ENCODE measurements at places on chromosomes 12 and 14.

DNA sequence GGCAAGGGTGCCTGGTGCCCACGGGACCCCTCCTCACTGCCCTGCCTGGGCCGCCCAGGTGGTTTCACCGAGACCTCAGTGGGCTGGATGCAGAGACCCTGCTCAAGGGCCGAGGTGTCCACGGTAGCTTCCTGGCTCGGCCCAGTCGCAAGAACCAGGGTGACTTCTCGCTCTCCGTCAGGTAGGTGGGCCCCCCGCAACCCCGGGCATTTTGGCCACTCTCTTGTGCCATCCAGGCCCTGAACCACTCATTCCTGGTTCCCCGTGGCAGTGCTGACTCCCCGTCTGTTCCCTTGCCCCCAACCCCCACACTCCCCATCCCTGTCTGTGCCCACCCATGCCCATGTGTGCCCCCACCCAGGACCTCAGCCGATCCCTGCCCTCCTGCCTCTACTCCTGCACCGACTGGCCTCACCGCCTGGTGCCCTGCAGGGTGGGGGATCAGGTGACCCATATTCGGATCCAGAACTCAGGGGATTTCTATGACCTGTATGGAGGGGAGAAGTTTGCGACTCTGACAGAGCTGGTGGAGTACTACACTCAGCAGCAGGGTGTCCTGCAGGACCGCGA lies 480 bp downstream of the PTPN6 start:
- no peak for DNase-seq

DNA sequence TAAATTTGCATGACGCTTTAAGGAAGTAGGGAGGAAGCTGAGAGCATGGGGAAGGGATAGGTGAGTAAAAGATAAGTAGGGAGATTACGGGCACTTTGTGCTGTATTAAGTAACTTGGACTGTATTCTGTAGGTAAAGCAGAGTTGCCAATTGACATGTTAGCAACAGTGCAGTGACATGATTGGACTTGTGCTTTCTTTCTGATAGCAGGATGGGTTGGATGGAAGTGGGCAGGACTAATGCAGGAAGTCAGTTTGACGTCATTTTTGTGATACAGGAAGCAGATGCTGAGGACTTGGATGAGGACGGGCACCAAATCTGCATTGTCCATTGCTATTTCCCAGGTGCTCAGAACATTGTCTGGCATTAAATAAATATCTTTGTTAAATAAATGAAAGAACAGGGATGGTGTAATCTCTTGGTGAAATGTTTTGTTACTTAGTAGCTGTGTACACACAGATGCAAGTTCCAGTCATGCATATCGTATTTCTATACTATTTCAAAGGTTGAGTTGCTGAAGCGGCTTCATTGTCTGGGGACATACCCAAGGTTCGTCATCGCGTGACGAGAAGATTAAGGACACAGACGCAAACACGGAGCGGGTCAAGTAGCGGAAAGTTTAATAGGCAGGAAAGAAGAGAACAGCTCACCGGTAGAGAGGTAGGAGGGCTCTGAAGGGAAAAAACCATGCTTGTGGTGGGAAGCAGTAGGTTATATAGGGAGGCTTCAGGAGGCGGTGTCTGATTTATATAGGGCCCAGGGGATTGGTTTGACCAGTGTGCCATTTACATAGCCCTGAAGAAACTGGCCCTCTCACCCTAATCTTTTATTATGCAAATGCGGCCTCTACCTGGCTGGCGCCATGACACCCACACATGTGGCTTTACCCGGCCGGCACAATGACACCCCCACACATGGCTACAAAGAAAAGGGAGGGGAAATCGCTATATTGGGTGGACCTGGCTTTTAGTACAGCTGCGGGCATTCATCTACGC lies 30.7 kb downstream of the GUCY2C start:
- DNase-seq, result no peak

DNA sequence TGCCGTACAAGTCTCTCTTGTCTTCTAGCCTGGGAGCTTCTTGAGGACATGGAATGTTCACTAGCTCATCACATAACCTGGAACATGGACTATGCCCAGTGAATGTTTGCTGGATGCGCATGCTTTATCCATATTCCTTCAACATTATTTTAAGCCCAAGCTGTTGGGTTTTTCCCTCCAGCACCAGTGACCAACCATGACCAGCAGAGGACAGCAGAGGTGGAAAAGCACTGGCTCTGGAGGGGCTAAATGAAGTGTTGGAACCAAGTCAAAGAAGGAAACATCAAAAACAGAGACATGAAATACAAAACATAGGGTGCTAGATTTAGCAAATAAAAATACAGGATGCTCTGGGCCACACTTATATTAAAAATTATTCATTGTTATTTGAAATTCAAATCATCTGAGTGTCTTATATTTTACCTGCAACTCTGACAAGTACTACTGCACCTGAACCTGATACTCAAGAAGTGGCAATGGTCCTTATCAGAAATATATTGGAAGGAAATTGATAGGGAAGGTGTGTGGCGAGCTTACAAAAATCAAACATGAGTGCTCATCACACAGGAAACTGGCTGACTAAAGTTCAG lies 23.1 kb upstream of the HELB start:
- no peak for DNase-seq

DNA sequence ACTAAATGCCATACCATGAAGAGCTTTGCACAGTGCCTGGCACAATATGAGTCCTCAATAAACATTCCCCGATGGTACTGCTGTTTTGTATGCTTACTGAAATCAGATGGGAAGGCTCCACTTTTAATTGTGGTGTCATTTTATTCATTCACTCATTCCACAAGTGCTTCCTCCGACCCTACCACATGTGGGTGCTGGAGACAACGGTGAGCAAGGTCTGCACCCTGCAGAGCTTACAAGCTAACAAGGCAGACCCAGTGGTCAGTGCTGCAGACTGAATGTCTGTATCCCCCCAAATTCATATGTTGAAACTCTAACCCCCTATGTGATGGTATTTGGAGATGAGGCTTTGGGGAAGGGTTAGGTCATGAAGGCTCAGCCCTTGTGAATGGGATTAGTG lies 48.3 kb downstream of the RFX4 start:
- DNase-seq, result no peak

DNA sequence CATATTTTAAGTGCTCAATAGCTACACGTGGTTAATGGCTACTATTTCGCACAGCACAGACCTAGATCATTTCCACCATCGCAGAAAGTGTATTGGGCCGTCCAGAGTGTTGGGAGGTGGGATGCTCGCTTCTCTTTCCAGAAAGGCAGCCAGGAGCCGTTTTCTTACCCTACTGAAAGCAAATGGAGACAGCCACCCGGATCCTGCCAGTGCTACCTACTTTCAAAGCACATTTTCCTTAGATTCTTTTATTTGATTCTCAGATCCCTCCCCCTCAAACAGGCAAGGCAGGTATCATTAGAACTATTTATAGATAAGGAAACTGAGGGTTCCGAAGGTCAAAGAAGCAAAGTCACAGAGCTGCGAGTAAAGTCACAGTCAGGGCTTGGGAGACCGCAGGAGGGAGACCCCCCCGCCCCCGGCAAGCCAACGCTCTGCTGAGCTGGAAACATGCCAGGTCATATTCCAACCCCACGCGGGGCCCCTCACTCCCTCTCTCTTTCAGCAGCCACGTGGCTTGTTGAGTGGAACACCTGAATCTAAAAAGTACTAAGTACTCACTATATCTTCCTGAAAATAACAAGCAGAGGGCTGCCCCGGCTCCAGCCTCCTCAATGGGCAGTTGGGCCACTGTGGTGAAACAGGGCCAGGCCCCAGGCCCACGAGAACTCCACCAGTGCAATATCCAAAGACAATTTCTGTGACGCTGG lies 36.2 kb downstream of the PRIMA1 start:
- no peak for DNase-seq

- DNase-seq, result no peak
Measured at GRCh38 chr14:74648601-74649000, 36.6 kb upstream of the LTBP2 start.

- no peak for DNase-seq
Measured at GRCh38 chr12:52271158-52271557, 3.3 kb upstream of the KRT86 start.

GRCh38 chr14:64952598-64953309 lies 10.2 kb upstream of the GPX2 start:
- DNase-seq, result no peak

GRCh38 chr12:131057211-131057721 lies 103.6 kb downstream of the ADGRD1 start:
- no peak for DNase-seq

GRCh38 chr12:93468008-93468371 lies 676 bp downstream of the MRPL42 start:
- DNase-seq, result no peak

GRCh38 chr12:66329941-66330340 lies 27.6 kb downstream of the HELB start:
- no peak for DNase-seq

All from NT2/D1 (cell line).